ENCODE measurements at places on chromosomes 5 and 9. TPM values are rescaled to one million over a fixed set of nuclear protein-coding genes. Genes with fewer than 3 reads are reported as not detected.

Gene ZNF483
- total RNA-seq, result 84.5 TPM

Gene CARTPT
- not detected for total RNA-seq

Gene GPR151
- not detected for total RNA-seq

Gene PDE4D
- total RNA-seq, result 4.7 TPM

Gene SIT1
- 14.7 TPM for total RNA-seq

GRCh38 chr5:65299861-65300260, 181.9 kb downstream of the ADAMTS6 start:
- no peaks in the 10 kb centered on the region for H3K36me3 ChIP-seq
- no peak overlapping the region for H3K27ac ChIP-seq
- no peak for DNase-seq
- no peak overlapping the region for H3K4me3 ChIP-seq

- no peak overlapping the region for H3K27ac ChIP-seq
- no peaks in the 10 kb centered on the region for H3K27me3 ChIP-seq
- no peaks in the 10 kb centered on the region for H3K4me1 ChIP-seq
- no peak overlapping the region for H3K4me3 ChIP-seq
- no peaks in the 10 kb centered on the region for H3K36me3 ChIP-seq
These were observed 15.5 kb upstream of the SMC2 start for GRCh38 chr9:104078596-104078995.

DNA sequence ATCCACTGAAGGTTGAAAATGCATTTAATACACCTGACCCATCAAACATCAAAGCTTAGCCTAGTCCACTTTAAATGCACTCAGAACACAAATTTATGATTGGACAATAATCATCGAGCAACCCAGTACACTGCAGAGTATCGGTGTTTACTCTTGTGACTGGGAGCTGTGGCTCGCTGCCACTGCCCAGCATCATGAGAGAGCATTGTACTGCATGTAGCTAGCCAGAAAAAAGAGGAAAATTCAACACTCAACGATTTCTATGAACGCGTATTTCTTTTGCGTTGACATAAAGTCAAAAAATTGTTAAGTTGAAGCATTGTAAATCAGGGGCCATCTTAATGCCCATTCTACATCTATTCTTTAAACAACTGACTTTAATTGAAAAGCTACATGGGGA, 95.1 kb upstream of the CD180 start:
- H3K27ac ChIP-seq, result no peak overlapping the region
- H3K27me3 ChIP-seq, result no peaks in the 10 kb centered on the region
- no peak overlapping the region for H3K4me3 ChIP-seq
- H3K36me3 ChIP-seq, result no peaks in the 10 kb centered on the region

DNA sequence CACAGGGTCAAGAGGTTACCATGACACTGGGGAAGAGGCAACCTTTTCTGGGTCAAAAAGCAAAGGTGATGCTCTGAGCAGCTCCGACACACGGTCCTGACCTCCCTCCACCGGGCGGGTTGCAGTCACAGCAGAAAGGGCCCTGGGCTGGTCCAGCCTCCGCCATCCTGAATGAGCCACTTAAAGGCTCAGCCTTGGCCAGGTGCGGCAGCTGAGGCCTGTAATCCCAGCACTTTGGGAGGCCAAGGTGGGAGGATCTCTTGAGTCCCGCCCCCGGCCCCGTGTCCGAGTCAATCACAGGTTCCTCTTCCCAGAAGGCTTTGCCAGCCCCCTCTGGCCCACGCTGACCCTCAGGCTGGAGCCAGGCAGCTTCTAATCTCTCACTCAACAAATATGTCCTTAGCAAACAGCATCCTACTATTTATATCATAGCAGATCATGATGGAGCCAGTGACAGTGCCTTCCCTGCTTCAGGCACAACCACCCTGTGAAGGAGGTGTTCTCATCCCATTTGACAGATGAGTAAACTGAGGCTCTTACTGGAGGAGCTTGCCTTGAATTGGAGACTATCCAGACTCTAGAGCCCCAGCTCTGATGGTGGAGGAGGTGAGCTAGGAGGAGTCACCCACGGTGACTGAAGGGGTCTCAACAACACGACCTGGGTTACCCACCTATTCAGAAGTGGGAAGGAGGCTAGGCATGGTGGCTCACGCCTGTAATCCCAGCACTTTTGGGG, 79.1 kb downstream of the LRSAM1 start:
- no peak for DNase-seq
- H3K4me1 ChIP-seq, result peaks cover 14% of the 10 kb centered on the region
- H3K27me3 ChIP-seq, result no peaks in the 10 kb centered on the region
- peak overlapping the region; percentile 26 for H3K27ac ChIP-seq

- H3K27me3 ChIP-seq, result no peaks in the 10 kb centered on the region
- no peak overlapping the region for H3K27ac ChIP-seq
- DNase-seq, result no peak
- no peak overlapping the region for H3K4me3 ChIP-seq
- H3K4me1 ChIP-seq, result no peaks in the 10 kb centered on the region
These were observed 262.3 kb downstream of the AUH start for GRCh38 chr9:91099436-91099835.

GRCh38 chr9:71861618-71862017, 49.4 kb downstream of the ABHD17B start:
- DNase-seq, result no peak
- no peaks in the 10 kb centered on the region for H3K27me3 ChIP-seq
- H3K4me3 ChIP-seq, result no peak overlapping the region
- peaks cover 5% of the 10 kb centered on the region for H3K36me3 ChIP-seq
- no peaks in the 10 kb centered on the region for H3K4me1 ChIP-seq

DNA sequence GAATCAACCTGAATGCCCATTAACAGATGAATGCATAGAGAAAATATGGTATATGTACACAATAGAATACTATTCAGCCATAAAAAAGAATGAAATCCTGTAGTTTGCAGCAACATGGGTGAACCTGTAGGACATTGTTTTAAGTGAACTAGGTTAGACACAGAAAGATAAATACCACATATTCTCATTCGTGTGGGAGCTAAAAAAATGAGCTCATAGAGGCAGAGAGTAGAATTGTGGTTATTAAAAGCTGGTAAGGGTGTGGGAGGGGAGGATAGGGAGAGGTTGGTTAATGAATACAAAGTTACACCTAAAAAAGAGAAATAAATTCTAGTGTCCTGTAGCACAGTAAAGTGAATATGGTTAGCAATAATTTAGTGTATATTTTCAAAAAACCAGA, 23.5 kb downstream of the PTTG1 start:
- no peak for DNase-seq
- H3K4me1 ChIP-seq, result peaks cover 4% of the 10 kb centered on the region
- no peak overlapping the region for H3K27ac ChIP-seq
- H3K4me3 ChIP-seq, result no peak overlapping the region
- H3K27me3 ChIP-seq, result no peaks in the 10 kb centered on the region

Measured in GM23338 (cell line).